ENCODE measurements at places on chromosomes 5 and 9.

- no peak for DNase-seq
Measured at GRCh38 chr5:126818736-126819135, 41.8 kb downstream of the LMNB1 start.

- no peak for DNase-seq
Measured at GRCh38 chr5:140130949-140131733, 5.4 kb downstream of the IGIP start.

- DNase-seq, result peak; percentile 26
Measured at GRCh38 chr5:180602481-180603075, 11.3 kb upstream of the SCGB3A1 start.

GRCh38 chr5:9455826-9456434 is 89.9 kb downstream of the SEMA5A start:
- DNase-seq, result no peak

- no peak for DNase-seq
Measured at GRCh38 chr5:142685418-142686209, at the start of gene FGF1. TSS of gene FGF1 (minus strand) at chr5:142686090. CDS start at chr5:142614127, 71,963 bp downstream.

DNA sequence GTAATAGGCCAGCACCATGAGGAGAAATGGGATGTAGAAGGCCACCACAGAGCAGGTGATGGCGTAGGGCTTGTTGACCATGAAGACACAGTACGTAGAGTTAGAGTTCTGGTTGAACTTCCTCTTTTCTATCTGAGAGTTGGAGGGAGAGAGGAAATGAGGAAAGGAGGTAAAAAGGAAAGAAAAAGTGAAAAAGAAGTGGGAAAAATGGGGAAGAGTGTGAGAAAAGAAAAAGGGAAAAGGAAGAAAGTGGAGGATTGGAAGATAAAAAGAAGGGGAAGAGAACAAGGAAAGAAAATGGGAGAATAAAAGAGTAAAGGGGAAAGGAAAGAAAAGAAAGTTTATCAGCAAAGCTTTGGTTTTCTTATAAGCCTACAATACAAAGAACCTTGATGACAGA is 126.1 kb downstream of the FBXO38 start:
- no peak for DNase-seq

GRCh38 chr9:130172858-130173665 is 858 bp downstream of the NCS1 start:
- no peak for DNase-seq

DNA sequence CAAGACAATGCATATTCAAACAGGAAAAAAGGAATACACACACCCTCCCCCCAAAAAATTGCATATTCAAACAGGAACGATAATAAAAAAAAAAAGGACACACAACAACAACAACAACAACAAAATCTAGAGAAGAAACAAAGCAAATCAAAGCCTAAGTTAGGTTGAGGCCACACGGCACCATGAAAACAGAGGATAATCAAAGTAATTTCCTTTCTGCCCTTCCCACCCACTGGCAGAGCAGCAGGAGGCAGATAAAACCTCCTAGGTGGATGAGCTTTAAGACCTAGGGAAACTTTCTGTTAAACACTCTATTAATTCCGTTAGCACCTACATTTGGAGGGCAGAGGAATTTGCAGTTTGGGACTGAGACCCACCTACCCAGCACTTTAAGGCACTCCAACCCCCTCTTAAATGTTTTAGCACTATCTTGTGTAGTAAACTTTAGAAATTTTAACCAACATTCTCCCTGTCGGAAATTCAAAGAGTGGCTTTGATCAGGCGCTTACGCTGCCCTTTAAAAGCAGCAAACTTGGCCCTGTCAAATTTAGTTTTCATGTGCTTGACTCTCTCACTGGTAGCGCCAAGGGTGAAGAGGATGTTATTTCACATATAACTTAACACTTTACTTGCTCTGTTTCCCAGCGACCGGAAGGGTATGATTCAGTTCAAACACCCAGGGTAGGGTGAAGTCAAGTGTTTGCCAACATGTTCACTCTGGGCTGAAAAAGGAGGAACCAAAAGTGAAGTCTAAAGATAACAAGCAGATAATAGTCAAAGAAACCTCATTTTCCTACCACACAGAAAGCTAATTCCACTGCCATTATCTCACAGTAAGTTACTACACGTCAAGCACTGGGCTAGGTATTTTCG is 9.2 kb downstream of the ENC1 start:
- peak; percentile 53 for DNase-seq

DNA sequence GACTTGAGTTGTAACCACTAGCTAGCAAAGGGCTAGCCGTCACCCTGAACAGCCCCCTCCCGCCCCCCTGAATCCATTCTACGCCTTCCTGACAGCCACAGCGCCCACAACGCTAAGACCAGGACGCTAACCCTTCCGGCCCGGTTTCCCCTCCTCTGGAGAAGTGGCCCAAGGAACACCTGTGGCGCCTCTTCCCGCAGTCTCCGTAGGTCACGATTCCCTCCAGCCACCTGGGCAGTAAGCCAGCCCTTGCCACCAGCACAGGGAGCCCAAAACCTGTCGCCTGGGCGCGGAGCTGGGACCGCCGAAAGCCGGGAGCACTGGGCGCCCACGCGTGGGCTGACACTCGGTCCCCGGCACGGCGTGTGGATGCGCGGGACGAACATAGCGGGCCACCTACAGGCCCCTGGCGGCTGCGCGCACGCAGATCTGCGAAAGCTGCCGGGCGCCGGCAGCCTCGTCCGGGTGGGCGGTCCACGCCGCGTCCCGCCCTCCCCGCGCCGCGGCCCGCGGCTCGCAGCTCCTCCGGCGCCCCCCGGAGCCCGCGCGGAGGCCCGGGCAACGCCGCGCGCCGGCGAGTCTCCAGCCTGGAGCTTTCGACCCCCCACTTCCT is 596 bp downstream of the IRF1 start:
- peak; percentile 76 for DNase-seq

- no peak for DNase-seq
Measured at GRCh38 chr5:169649486-169649885, 12.4 kb downstream of the DOCK2 start.

- no peak for DNase-seq
Measured at GRCh38 chr5:142627383-142628217, 58.3 kb downstream of the FGF1 start.

GRCh38 chr9:113998114-113998513 is 80.0 kb downstream of the AMBP start:
- DNase-seq, result no peak

DNA sequence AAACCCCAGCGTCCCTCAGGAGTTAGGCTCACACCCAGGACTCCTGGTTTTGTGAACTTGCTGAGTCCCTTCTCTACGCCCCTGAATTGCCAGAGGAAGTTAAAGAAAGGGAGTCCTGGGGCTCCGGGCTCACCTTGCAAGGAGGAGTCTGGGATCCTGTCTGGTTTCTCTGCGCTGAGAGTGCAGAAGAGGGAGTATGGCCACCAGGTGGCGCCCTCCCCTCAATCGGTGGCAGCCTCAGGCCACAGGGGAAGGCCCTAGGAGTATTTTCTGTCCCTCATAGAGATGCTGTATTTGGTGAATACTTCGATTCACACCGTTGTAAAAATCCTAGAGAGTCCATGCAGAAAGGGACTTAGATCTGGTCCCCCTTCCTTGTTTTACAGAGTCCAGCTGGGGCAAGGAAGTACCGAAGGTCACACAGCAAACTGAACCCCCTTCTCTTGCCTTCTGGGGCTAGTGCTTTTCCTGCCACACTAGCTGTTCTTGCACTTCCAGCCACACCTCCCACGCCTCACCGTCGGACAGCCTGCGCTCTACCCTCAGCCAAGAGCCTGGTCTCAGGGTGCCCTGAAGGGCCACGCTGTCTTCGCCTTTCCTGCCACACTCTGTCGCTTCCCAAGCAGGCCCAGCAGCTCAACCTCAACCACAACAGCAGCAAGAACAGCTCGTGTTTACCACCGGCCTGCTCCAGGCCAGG is 10.2 kb downstream of the HAND1 start:
- DNase-seq, result peak; percentile 87

GRCh38 chr9:116405321-116405720 is 251.7 kb downstream of the PAPPA start:
- DNase-seq, result no peak

DNA sequence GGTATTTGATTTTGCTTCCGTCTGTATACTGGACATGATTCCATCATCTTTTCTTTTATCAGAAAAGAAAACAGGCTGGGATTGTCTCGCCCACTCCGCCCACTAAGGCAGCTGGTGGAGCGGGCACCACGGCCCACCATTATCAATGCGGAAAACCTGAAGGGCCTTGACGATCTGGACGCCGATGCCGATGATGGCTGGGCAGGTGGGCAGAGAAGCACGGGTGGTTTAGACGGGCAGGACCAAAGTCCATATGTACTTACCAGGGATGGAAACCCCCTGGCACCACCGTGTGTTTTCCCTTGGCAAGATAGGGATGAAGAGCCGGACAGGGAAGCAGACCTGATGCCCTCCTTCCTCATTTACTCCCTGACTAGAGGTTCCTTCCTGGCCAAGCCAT is 53.7 kb downstream of the PRRC2B start:
- no peak for DNase-seq

DNA sequence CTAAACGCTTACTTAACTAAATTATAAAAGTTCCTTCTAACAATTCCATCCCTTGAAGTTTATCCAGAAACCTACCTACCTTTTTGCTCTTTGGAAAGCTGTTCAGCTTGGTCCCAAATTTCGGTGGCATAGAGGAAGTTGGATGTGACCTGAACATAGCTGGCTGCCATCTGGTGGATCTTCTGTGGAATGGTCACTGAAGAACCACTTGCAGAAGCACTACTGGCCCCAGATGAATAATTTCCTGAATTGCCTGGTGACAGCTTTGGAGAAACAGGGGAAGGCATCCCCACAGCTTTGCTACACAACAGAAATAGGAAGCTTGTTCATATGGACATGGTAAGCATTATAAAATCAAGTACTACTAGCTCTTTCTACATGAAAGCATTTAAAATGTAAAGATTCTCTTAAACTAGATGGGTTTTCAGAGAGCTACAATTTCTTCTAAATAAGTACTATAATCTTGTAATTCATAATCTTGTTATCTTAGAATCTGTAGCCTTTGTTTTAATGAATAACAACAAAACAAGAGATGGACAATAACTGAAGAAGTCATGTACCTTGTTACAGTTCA is 9.9 kb downstream of the LEAP2 start:
- peak; percentile 43 for DNase-seq

- no peak for DNase-seq
Measured at GRCh38 chr5:6264394-6264793, 114.0 kb downstream of the MED10 start.

DNA sequence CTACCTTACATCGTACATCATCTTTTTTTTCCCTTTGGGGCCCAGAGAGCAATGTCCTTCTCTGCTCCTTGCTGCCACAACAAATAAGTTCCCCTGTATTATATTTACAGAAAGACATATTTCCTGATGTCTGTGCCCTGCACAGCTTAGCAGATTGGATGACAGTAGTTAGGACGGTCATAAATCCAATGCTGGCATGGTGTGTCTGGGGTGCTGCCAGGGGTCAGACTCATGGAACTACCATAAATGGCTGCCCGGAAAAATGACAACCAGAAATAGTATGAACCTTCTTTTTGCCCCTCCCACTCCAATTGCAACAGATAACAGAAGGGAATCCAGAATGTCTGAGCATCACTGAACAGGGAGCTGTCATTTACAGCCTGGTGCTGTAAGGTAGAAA is 511.1 kb downstream of the PSAT1 start:
- no peak for DNase-seq

DNA sequence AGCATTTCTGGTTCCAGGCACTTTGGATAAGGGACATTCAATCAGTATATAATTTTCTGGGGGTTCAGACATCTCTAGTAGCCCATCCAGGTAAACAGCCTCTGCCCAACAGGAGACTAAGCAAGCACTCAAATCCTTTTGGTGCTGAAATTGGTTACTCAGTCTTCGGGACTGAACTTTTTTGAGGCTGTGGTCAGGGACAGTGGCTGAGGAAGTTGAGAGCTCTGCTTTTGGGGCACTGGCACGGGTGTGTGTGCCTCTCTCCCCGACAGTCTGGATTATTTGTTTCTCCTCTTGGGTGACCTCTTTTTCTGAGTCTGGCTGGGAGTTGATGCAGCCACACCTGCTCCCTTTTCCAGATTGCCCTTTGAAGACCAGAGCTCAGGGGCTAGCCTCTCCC is 47.6 kb downstream of the ACER2 start:
- no peak for DNase-seq

DNA sequence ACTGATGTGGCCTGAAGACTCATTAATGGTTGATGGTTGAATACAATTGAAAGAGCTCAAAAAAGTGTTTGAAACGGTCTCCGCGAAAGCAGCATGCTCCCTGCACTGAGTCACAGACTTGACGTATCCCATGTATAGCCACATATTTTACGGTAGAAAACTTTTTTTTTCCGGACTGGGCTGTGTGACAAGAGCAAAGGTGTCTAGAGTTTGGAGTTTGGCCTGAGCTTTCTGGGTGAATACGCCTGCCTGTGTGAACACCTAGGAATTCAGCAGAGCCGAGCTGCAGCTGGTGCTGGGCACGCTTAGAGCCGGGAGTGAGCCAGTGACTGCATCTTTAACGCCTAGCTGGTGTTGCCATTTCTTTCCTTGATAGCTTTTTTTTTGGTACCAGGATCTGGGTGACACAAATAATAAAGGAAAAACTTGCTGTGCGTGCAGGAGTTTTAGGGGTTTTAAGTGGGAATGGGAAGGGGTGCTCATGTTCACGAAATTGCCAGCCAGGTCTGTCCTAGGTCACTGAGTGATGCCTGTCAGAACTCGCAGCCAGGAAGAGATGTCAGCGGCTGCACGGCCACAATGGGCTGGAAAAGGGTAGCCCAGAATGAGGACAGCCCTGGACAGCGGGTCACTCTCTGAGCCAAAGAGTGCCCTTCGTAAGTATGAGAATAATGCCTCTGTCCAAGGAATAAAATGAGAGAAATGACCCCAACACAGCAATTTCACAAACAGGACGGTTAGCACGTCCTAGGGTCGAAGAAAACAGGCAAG is 51.7 kb downstream of the PSMB7 start:
- no peak for DNase-seq

- no peak for DNase-seq
Measured at GRCh38 chr5:142841511-142842265, 71.5 kb downstream of the ARHGAP26 start.

GRCh38 chr5:81749561-81750307 is 1.2 kb downstream of the SSBP2 start:
- peak; percentile 83 for DNase-seq

- no peak for DNase-seq
Measured at GRCh38 chr5:107393851-107394250, 276.9 kb downstream of the EFNA5 start.

DNA sequence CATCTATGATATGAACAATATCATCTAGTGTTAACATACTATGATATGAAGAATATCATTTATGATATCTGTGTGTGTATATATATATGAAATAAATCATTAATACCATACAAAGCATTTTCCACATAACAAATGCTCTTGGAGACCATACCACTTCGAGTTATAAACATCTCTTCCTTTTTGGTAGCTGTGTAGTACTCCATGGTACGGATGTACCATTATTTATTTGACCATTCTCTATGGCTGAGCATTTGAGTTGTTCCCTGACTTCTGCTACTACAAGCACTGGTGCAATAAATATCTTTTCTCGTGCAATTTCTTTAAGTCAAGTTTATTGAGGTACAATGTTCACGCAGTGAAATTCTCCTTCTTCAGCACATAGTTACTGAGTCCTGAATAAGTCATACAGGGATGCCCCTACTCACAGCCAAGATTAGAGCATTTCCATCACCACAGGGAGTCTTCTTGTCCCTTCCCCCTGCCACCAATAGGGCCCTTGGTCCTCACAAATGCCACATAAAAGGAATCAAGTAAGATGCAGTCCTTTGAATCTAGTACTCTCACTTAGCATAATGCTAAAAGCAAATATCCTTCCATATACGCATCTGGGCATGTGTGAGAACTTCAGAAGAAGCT is 75.2 kb upstream of the SLC25A48 start:
- no peak for DNase-seq

- peak; percentile 41 for DNase-seq
Measured at GRCh38 chr9:88567870-88568269, 32.9 kb downstream of the NXNL2 start.

GRCh38 chr5:145912019-145912418 is 24.4 kb upstream of the SH3RF2 start:
- DNase-seq, result no peak
